ENCODE measurements at places on chromosomes 2 and 18. TPM values are rescaled to one million over a fixed set of nuclear protein-coding genes. Genes with fewer than 3 reads are reported as not detected.

- no peak for DNase-seq
- H3K27me3 ChIP-seq: no peaks in the 10 kb centered on the region
- H3K4me1 ChIP-seq: peaks cover 4% of the 10 kb centered on the region
These were observed 9.1 kb downstream of the AP1S3 start for GRCh38 chr2:223828314-223828713.

ZNF892 gene
- 6.7 TPM for total RNA-seq

XRCC5 gene
- 185 TPM for total RNA-seq

PTMA gene
- total RNA-seq: 631 TPM

DNA sequence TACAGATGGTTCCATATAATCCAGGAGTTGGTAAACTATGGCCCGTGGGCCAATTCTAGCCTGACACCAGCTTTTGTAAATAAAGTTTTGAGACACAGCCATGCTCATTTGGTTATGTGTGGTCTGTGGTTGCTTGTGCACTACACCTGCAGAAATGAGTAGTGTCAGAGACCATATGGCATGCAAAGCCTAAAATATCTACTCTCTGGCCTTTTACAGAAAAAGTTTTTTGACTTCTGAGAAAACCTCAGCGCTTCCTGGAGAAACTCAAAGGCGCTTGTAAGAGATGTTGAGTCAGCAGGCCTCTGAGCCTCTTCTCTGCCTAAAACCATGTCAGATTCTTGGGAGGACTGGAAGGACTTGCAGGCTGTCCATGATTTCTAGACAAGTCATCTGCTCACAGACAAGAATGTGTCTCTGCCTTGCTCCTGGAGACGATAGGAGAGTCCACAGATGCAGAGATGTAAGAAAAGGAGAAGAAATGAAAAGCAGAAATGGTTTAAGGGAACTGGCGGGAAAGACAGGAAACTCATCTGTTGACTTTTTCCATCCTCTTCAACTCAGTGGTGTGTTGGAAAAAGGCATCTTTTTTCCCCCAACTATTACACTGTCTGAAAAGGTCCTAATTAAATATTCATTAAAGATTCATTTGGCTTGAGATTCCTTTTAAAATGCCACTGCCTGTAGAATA is 5.2 kb downstream of the TTC39C start:
- no peak for DNase-seq
- H3K36me3 ChIP-seq: no peaks in the 10 kb centered on the region
- no peaks in the 10 kb centered on the region for H3K27me3 ChIP-seq
- H3K4me3 ChIP-seq: no peak overlapping the region
- H3K27ac ChIP-seq: no peak overlapping the region

- no peak for DNase-seq
- no peaks in the 10 kb centered on the region for H3K4me1 ChIP-seq
- H3K27me3 ChIP-seq: peaks cover 6% of the 10 kb centered on the region
- H3K4me3 ChIP-seq: peak overlapping the region; percentile 4
- no peaks in the 10 kb centered on the region for H3K36me3 ChIP-seq
These were observed 5.1 kb downstream of the MEIS1 start for GRCh38 chr2:66439812-66440542.

CFAP65 gene
- total RNA-seq: under 0.01 TPM

DNA sequence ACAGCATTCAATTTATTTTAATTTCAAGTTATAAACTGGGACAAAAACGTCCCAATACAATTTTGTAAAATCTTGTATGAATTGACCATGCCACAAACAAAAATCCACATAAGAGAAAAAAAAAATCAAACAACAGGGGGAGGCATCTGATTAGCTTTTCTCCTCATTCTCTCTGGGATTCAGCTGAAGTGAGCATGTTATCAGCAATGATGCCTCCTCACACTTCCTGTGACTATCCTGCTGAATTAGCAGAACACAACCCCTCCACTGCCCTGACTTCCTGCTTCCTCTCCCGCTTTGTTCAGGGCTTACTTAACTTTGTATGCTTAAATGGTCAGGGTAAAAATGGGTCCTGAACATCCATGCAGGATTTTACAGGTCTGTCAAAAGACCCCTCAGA is 132.2 kb upstream of the ITGB6 start:
- no peak overlapping the region for H3K4me3 ChIP-seq
- H3K27ac ChIP-seq: no peak overlapping the region
- H3K4me1 ChIP-seq: peaks cover 51% of the 10 kb centered on the region
- no peaks in the 10 kb centered on the region for H3K27me3 ChIP-seq
- DNase-seq: no peak
- H3K36me3 ChIP-seq: no peaks in the 10 kb centered on the region

DNA sequence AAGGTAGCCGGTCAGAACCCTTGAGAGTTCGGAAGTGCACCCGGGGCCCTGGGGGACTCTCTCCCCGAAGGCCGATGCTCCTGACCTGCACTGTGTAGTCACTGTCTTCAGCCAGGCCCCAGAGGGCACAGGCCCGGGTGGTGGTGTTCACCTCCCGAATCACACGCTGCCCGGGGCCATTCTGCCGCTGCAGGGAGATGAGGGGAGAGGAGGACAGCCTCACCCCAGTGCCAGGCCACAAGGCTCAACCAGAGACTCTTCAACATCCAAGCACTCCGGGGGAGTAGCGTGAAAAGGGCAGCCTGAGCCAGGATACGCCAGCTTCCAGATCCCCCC is 1.1 kb downstream of the FNDC4 start:
- no peaks in the 10 kb centered on the region for H3K36me3 ChIP-seq
- peaks cover 13% of the 10 kb centered on the region for H3K4me1 ChIP-seq
- H3K4me3 ChIP-seq: no peak overlapping the region

DNA sequence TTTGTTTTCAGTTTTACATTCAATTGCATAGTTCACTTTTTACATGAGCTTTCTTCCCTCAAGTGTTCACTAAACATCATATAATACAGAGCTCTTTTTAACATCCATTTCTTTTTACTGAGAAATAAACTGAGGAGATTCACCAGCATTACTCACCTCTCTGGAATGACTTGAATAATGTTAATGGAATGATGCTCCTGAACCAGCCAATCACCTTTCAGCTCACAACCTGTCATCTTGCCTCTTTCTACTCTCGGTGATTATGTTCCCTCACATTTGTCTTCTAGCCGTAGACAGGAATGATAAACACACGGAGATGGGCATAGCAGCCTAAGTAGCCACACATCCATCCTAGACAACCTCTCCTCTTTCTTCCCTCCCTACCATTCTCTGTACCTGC is 301.7 kb downstream of the PAX3 start:
- DNase-seq: no peak
- no peak overlapping the region for H3K4me3 ChIP-seq
- no peaks in the 10 kb centered on the region for H3K4me1 ChIP-seq
- H3K27ac ChIP-seq: no peak overlapping the region
- no peaks in the 10 kb centered on the region for H3K27me3 ChIP-seq
- no peaks in the 10 kb centered on the region for H3K36me3 ChIP-seq

DNA sequence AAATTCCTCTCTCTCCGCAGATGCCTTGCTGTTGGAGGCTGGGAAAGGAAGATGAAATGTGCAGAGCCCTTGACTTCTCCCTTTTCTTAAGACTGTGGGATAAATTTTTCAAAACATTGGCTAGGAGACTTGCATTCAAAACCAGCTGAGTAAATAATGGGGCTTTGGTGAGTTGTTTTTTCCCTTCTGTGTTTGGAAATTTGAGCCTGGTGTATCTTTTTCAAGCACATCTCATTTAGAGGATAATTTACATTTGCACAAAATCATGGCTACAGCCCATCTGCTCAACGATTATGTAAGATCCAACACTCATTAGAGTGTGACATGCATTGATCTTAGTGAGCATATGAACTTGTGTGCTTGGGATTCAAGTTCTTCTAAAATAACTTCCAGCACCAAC is 112.1 kb upstream of the ATP8B1 start:
- no peaks in the 10 kb centered on the region for H3K36me3 ChIP-seq
- no peak overlapping the region for H3K4me3 ChIP-seq
- no peaks in the 10 kb centered on the region for H3K27me3 ChIP-seq
- no peak for DNase-seq
- no peaks in the 10 kb centered on the region for H3K4me1 ChIP-seq
- no peak overlapping the region for H3K27ac ChIP-seq

GRCh38 chr2:46347648-46348280 is 50.6 kb downstream of the EPAS1 start:
- H3K27ac ChIP-seq: no peak overlapping the region
- no peaks in the 10 kb centered on the region for H3K27me3 ChIP-seq
- no peak overlapping the region for H3K4me3 ChIP-seq

DNA sequence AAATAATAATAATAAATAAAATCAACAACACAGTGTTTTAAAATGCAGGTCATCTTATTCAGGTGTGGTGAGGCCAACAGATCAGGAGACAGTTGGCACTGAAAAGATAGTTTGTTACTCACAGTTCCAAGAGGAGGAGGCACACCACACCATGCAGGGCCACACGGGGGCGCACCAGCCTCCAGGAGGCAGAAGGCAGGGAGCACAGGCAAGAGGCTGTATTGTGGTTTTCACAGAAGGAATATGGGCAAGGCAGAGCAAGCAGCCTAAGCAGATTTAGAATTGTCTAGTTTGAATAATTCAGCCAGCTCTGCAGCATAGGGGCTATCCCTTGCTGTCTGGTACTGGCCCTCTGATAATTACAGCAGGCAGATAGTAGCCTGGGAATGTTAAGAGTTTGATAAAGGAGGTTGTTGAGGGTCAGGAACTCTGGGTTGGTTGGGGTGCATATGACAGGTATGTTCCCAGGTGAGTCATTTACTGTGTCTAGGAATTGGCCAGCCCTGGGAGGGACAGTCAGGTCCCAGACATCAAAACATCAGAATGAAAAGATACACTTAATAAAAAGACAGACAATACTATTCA is 31.3 kb downstream of the KIAA2012 start:
- no peak overlapping the region for H3K4me3 ChIP-seq
- no peaks in the 10 kb centered on the region for H3K36me3 ChIP-seq
- H3K27ac ChIP-seq: no peak overlapping the region
- H3K4me1 ChIP-seq: no peaks in the 10 kb centered on the region
- DNase-seq: no peak

DNA sequence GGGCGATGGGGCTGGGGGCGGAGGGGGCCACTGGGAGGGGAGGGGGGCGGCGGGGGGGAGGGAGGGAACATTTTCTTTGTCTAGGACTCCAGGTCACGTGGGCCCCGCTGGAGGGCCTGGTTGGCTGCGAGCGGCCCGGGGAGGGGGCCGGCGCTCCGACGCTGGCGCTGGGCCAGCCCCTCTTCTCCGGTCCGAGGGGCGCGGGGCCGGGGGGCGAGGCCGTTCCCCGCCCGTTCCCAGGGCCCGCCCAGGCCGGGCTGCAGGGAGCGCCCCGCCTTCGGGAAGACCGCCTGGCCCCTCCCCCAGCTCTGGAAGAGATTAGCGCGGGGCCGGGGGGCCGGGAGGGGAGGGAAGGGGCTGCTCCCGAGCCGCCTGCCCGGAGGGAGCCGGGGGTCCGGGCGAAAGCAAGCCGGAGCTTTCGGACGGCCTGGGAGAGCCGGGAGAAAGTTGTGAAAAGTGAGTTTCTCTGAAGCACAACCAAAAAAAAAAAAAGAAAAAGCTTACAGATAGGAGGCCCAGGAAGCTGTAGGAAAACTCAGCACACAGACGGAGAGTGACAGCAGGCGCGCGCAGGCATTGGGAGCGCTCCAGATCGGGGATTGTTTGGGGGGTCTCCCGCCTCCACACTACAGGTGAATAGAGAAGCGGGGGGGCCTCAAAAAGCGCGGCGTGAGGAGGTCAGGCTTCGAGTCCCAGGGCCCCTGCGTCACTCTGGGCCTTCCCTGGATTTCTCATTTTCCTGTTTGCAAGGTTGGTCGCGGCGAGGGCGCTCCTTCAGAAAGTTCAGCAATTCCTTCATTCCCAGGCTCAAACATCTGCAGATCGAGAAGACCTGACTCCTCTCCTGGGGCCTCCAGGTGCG is 84.1 kb upstream of the POMC start:
- peak overlapping the region; percentile 86 for H3K27ac ChIP-seq
- H3K4me3 ChIP-seq: peak overlapping the region; percentile 66
- peaks cover 25% of the 10 kb centered on the region for H3K4me1 ChIP-seq
- H3K36me3 ChIP-seq: peaks cover 5% of the 10 kb centered on the region

TSPYL6 gene
- total RNA-seq: not detected

IL1F10 gene
- total RNA-seq: not detected

TRABD2A gene
- not detected for total RNA-seq

NXPH2 gene
- not detected for total RNA-seq

SERPINB13 gene
- not detected for total RNA-seq

DNA sequence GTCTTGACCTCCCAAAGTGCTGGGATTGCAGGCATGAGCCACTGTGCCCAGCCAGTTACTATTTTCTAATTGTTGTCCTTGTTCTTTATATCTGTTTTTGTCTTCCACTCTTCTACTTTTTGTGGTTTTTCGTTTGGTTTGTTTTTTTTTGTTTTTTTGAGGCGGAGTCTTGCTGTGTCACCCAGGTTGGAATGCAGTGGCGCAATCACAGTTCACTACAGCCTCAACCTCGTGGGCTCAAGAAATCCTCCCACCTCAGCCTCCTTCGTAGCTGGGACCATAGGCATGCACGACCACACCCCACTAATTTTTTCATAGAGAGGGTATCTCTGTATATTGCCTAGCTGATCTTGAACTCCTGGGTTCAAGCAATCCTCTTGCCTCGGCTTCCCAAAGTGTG is 100.7 kb downstream of the EHBP1 start:
- no peaks in the 10 kb centered on the region for H3K4me1 ChIP-seq
- no peaks in the 10 kb centered on the region for H3K27me3 ChIP-seq

GRCh38 chr2:201074996-201075395 is 3.2 kb downstream of the NDUFB3 start:
- peaks cover 6% of the 10 kb centered on the region for H3K36me3 ChIP-seq
- H3K4me3 ChIP-seq: no peak overlapping the region
- no peak overlapping the region for H3K27ac ChIP-seq
- no peak for DNase-seq
- H3K27me3 ChIP-seq: no peaks in the 10 kb centered on the region
- peaks cover 17% of the 10 kb centered on the region for H3K4me1 ChIP-seq

EPC2 gene
- total RNA-seq: 38.3 TPM

Data from thyroid gland (tissue), 4 donors.